ENCODE measurements at places on chromosomes 7 and 10.

DNA sequence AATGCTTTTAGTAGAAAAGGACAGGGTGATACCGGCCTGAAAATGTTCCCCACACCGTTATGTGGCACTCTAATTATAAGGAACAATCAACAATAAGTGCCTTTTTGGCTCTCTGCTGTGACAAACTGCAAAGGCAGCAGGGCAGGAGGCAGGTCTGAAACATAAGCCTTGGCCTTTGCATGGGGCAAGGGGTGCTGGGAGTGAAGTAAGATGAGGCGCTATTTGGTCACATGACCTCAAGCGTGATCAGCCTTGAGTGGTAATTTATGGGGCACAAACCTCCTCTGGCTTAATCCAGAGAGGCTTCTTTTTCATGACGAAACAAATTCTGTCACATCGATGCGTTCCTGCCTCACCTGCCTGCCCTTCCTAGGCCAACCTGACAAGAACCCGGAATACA is 202.7 kb downstream of the TAX1BP1 start:
- DNase-seq, result no peak

GRCh38 chr7:89247207-89247606 is 451.7 kb upstream of the TEX47 start:
- DNase-seq, result no peak

DNA sequence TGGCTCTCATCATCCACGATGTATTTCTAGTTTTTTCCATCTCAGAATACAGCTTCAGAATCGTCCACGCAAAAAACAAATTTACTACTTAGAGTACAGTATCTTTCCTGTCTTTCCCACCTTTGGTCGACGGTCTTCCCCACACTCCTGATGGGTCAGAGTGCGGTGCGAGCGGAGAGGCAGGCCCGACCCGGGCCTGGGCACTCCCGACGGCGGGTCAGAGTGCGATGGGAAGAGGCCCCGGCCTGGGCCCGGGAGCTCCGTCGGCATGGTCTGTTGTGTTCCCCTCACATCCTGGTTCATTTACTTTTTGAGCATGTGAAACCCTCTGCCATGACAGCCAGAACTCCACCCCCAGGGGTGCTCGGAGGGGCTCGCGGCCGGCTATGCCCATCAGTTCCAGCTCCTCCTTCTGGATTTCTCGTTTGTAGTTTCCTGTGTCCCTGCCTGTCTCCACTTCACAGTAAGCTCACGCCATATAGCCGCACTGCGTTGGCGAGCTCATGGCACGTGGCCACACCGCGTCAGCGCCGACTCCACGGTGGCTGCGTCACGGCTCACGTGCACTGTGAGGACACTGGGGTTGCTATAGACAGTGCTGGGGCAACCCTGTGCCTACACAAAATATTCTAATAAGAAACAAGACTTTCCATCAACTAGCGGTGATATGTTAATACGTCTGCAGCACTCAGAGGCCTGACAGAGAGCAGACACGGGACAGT is 7.8 kb downstream of the COX19 start:
- DNase-seq, result no peak

DNA sequence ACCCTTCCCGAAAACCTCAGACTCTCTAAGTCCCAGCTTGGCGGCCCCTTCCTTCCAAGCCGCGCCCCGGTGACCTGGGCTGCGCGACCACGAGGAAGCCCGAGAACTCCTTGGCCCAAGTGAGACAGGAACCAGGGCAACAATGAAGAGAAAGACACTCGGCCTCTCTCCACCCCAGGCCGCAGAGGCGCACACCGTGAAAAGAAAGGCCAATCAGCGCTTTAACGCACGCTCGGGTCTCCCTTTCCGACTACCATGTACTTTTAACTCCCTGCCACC is 166.4 kb upstream of the PPP1R3A start:
- DNase-seq, result no peak

DNA sequence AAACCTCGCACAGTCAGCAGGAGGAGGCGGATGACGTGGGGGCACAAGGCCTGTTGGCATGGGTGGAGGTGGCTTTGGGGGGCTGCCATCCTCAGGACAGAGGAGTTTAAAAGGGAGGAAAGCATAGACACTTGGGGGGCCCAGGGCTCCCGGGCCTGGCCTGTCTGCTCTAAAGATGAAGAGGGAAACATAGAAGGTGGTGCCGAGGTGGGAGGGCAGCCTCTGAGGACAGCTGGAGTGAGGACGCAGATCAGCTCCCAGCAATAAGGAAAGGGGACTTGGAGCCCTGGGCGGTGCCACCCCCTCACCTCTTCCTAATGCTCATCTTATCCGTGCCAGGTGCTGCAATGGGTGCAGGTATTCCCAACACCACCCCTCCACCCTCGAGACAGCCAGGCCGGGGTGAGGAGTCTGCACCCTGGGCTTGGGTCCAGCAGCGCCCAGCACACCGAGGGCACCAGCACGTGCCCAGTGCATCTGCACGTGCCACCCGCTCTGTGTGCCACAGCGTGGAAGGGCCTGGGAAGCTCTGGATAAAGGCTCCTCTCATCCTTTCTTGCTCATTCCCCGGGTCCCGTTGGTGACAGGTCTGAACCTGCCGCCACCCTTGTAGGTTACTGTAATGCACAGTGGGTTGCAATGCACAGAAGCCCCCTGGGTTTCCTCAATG is 566.0 kb upstream of the FOXK1 start:
- DNase-seq, result no peak

GRCh38 chr7:141866974-141867373 is 25.7 kb upstream of the PRSS37 start:
- no peak for DNase-seq

DNA sequence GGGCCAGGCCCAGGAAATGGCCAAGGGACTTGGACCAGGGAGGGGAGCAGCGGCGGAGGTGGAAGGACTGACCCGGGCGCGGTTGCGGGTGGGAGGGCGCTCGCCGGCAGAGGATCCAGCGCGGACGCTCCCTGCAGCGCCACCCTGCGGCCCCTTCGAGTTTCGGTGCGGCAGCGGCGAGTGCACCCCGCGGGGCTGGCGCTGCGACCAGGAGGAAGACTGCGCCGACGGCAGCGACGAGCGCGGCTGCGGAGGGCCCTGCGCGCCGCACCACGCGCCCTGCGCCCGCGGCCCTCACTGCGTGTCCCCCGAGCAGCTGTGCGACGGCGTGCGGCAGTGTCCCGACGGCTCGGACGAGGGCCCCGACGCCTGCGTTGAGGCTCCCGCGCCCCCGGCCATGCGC is 16.8 kb upstream of the ZNF467 start:
- no peak for DNase-seq

GRCh38 chr10:33638891-33639290 is 304.4 kb upstream of the NRP1 start:
- no peak for DNase-seq

GRCh38 chr7:21771266-21771665 is 174.4 kb downstream of the CDCA7L start:
- DNase-seq, result no peak

GRCh38 chr10:62171791-62172190 is 96.9 kb downstream of the RTKN2 start:
- no peak for DNase-seq

DNA sequence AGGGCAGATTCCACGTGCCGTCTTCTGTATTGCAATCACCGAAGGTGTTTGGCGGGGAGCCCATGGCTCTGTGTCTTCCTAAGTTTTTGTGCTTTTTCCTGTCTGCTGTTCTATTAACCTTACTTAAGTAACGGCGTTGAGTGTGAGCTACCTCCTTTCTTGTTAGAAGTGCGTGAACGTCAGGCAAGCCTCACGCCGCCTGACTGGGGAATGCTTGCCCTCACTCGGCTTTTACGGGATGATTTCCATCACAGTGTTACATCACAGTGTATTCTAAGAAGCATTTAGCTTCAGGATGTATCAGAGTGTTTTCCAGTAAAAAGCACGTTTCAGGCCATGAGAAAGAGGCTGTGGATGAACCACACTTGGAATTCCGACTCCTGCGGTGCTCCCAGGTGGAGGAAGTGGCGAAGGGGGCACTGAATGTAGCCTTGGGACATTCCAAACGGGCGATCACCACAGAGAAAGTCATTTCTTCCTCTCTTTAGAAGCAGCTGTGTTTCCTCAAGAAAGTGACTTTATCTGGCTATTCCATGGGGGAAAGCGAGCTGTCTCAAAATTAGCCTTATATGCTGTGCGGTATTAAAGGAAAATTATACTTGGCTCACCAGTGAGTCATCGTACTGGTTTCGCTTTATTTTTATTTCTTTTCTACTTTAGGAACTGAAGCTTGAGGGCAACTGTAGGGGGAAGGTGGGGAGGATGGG is 290.7 kb downstream of the KLF6 start:
- DNase-seq, result no peak
